Muscle of leg (tissue), 16 donors: ENCODE measurements at places on chromosomes 11 and 22. TPM values are rescaled to one million over a fixed set of nuclear protein-coding genes. Genes with fewer than 3 reads are reported as not detected.

OR52H1 gene
- not detected for polyA plus RNA-seq

SHISAL1 gene
- 14.9 TPM for polyA plus RNA-seq

DDI1 gene
- polyA plus RNA-seq = not detected

SAA2 gene
- not detected for polyA plus RNA-seq

HTR3A gene
- polyA plus RNA-seq = 0.16 TPM

OR52I2 gene
- polyA plus RNA-seq = not detected

RASD2 gene
- 22.5 TPM for polyA plus RNA-seq

ESRRA gene
- polyA plus RNA-seq = 29.1 TPM

MS4A15 gene
- not detected for polyA plus RNA-seq

TRIM48 gene
- not detected for polyA plus RNA-seq

SCGB1A1 gene
- 1.7 TPM for polyA plus RNA-seq

SLC22A8 gene
- polyA plus RNA-seq = not detected

UBQLNL gene
- polyA plus RNA-seq = 0.16 TPM

SMDT1 gene
- polyA plus RNA-seq = 98.0 TPM

CFL1 gene
- polyA plus RNA-seq = 769 TPM

DLG2 gene
- 13.1 TPM for polyA plus RNA-seq

ISX gene
- polyA plus RNA-seq = not detected

SHANK2 gene
- polyA plus RNA-seq = 3.5 TPM

SF1 gene
- polyA plus RNA-seq = 178 TPM

CAPRIN1 gene
- 144 TPM for polyA plus RNA-seq

TMPRSS4 gene
- 0.07 TPM for polyA plus RNA-seq

ACR gene
- polyA plus RNA-seq = 0.17 TPM

TREH gene
- polyA plus RNA-seq = 5.6 TPM

MRGPRX3 gene
- polyA plus RNA-seq = not detected

TPBGL gene
- 0.25 TPM for polyA plus RNA-seq
